Activated naive CD8-positive, alpha-beta T cell treated with anti-CD3 and anti-CD28 coated beads, Interleukin-2, amount 10 ng/mL, durations not matched to agents 7 days and 5 days (primary cell): ENCODE measurements at places on chromosomes 7 and 10. TPM values are rescaled to one million over a fixed set of nuclear protein-coding genes. Genes with fewer than 3 reads are reported as not detected.

- no peak overlapping the region for H3K27ac ChIP-seq
- H3K27me3 ChIP-seq, result no peaks in the 10 kb centered on the region
- no peak overlapping the region for H3K4me3 ChIP-seq
- H3K36me3 ChIP-seq, result peaks cover 8% of the 10 kb centered on the region
- H3K4me1 ChIP-seq, result peaks cover 10% of the 10 kb centered on the region
Measured at GRCh38 chr10:132417257-132417910, 20.4 kb downstream of the PWWP2B start.

Gene ZNF467
- total RNA-seq, result 0.83 TPM

DNA sequence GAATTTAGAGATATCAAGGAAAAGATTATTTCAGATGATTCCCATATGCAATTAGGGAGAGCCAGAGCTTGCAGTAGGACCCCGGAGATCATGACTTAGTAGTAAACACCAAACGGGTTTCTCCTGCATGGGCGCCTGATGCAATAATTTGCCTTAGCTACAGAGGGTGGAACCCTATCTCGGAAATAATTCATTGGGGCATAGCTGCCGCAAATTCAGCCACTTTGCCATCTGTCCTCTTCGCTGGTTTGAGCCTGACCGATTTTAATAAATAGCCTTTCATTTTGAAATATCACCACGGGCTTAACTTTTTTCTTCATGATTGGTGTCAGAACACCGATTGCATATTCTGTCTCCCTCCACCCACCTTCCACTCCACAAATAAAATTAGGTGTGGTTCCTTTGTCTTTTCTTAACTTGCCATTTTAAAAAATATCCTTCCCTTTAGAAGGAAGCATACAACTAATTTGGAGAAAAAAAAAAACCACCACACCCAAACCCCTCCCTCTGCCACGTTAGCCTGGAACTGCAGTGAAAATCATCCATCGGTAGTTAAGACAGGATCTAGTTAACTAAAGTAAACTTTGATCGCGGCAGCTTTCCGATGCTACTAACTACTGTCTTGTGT lies 1.4 kb downstream of the GARS1 start:
- H3K27ac ChIP-seq, result peak overlapping the region; percentile 100
- H3K27me3 ChIP-seq, result no peaks in the 10 kb centered on the region
- H3K4me3 ChIP-seq, result peak overlapping the region; percentile 100
- no peak for DNase-seq
- H3K4me1 ChIP-seq, result peaks cover 31% of the 10 kb centered on the region
- peaks cover 28% of the 10 kb centered on the region for H3K36me3 ChIP-seq

DNA sequence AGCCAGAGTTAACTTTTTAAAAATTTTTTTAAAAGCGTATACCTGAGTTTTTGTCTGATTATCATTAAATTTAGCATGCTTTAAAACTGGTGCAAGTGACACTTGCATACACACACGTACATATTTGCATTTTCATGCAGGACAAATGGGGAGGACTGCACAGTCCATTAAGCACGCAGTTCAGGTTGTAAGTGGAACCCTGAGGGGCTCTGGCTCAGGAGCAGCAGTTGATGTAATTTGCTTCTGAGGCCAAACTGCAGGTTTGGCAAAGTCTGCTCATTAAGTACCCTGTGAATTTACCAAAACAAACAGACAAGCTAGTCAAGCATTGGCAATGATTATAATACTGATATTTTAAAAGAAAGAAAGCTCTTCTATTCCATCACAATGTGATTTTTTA lies 215.8 kb upstream of the PFKP start:
- H3K36me3 ChIP-seq, result no peaks in the 10 kb centered on the region
- no peaks in the 10 kb centered on the region for H3K4me1 ChIP-seq
- H3K27ac ChIP-seq, result no peak overlapping the region

- no peaks in the 10 kb centered on the region for H3K4me1 ChIP-seq
- peaks cover 15% of the 10 kb centered on the region for H3K27me3 ChIP-seq
- DNase-seq, result no peak
- H3K36me3 ChIP-seq, result no peaks in the 10 kb centered on the region
Measured at GRCh38 chr7:27109466-27110185, 7.1 kb upstream of the HOXA2 start.

Gene TFEC
- total RNA-seq, result 1.1 TPM

DNA sequence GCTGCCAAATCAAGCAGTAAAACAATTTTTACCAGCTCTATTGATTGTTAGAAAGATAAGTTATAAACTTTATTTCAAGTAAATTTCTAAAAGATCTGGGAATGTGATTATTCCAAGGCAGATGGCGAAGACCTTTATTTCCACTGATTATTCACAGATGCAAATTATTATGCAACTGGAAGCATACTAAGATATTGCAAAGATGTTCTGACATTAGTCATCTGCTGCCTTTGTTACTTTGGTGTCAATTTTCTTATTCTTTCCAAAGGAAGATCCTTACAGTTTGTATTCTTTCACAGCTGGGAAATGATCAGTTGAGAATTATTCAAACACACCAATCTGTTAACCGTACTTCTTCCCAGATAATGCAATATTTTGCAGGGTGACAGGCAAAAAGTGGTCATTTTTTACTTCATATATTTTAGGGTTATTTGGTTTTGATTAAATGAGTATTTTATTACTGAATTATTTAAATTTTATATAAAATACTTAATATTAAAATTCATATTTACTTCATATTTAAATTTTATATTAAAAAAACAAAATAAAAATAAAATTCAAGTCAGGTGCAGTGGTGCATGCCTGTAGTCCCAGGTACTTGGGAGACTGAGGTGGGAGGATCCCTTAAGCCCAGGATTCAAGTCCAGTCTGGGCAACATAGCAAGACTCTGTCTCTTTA lies 171.3 kb downstream of the FZD1 start:
- no peak overlapping the region for H3K4me3 ChIP-seq
- H3K36me3 ChIP-seq, result no peaks in the 10 kb centered on the region
- DNase-seq, result no peak
- no peaks in the 10 kb centered on the region for H3K27me3 ChIP-seq
- H3K27ac ChIP-seq, result no peak overlapping the region

Gene GPR15LG
- not detected for total RNA-seq

GRCh38 chr10:98309366-98310355 lies 41.7 kb upstream of the LOXL4 start:
- DNase-seq, result peak; percentile 38
- H3K4me1 ChIP-seq, result no peaks in the 10 kb centered on the region
- H3K36me3 ChIP-seq, result no peaks in the 10 kb centered on the region
- no peak overlapping the region for H3K4me3 ChIP-seq
- H3K27ac ChIP-seq, result no peak overlapping the region
- H3K27me3 ChIP-seq, result peaks cover 30% of the 10 kb centered on the region

GRCh38 chr10:6748981-6749635 lies 169.0 kb upstream of the PRKCQ start:
- no peaks in the 10 kb centered on the region for H3K36me3 ChIP-seq
- H3K4me1 ChIP-seq, result no peaks in the 10 kb centered on the region
- H3K27ac ChIP-seq, result no peak overlapping the region
- DNase-seq, result no peak
- no peak overlapping the region for H3K4me3 ChIP-seq
- peaks cover 17% of the 10 kb centered on the region for H3K27me3 ChIP-seq

DNA sequence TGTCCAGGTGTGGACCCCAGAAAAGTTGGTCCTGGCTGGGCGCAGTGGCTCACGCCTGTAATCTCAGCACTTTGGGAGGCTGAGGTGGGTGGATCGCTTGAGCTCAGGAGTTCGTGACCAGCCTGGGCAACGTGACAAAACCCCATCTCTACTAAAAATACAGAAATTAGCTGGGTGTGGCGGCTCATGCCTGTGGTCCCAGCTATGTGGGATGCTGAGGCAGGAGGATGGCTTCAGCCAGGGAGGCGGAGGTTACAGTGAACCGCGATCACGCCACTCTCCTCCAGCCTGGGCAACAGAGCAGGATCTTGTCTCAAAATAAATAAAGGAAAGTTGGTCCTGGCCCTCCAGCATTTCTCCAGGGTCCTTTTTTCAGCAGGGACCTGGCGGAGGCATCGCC lies 1.4 kb downstream of the NUDT1 start:
- H3K27ac ChIP-seq, result no peak overlapping the region
- peaks cover 28% of the 10 kb centered on the region for H3K4me1 ChIP-seq
- DNase-seq, result no peak
- peak overlapping the region; percentile 99 for H3K4me3 ChIP-seq
- peaks cover 19% of the 10 kb centered on the region for H3K36me3 ChIP-seq

Gene WDFY4
- 1.5 TPM for total RNA-seq

GRCh38 chr7:68394131-68394530 lies 1204.1 kb upstream of the AUTS2 start:
- no peak overlapping the region for H3K4me3 ChIP-seq
- H3K27ac ChIP-seq, result no peak overlapping the region
- H3K36me3 ChIP-seq, result no peaks in the 10 kb centered on the region
- H3K4me1 ChIP-seq, result no peaks in the 10 kb centered on the region
- H3K27me3 ChIP-seq, result no peaks in the 10 kb centered on the region

GRCh38 chr10:16195894-16196293 lies 240.9 kb upstream of the PTER start:
- peaks cover 7% of the 10 kb centered on the region for H3K36me3 ChIP-seq
- H3K4me3 ChIP-seq, result no peak overlapping the region
- H3K27me3 ChIP-seq, result peaks cover 5% of the 10 kb centered on the region

DNA sequence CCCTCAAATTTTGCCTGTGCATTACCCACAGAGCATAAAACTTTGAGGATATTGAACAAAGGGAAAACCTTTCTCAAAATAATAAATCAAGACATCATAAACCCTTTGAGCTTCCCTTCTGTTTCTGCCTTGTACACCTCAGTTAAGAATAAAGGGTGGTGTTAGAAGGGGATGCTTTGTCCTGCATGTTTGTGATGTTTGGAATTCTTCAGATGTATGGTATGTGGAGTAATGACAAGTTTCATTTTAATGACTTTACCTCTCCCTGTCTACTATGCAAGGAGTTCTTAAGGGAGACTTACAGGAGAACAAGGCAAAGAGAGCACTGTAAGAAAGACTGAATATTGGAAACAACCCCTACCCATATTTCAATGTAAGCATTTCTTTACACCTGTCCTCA lies 99.2 kb downstream of the HECW1 start:
- peaks cover 7% of the 10 kb centered on the region for H3K27me3 ChIP-seq
- DNase-seq, result no peak
- no peak overlapping the region for H3K4me3 ChIP-seq
- no peaks in the 10 kb centered on the region for H3K36me3 ChIP-seq
- H3K4me1 ChIP-seq, result no peaks in the 10 kb centered on the region
- H3K27ac ChIP-seq, result no peak overlapping the region

DNA sequence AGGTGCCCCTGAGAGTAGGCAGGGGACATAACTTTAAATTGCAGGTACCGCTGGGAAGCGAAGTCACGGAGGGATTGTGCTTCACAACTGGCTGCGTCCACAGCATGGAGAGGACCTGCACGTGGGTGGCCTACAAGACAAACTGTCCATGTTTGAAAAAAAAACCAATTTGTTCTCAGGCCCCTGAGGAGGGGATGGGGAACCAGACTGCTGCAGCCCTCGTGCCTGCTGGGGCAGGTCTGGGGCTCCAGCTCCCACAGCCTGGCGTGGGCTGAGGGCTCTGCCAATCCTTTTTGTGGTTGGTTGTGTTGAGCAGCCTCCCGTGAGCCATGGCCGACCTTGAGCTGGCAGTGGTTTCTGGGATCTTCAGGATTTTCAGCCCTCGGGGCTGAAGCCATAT lies 9.7 kb downstream of the SFRP5 start:
- no peak for DNase-seq
- H3K27me3 ChIP-seq, result no peaks in the 10 kb centered on the region
- H3K4me1 ChIP-seq, result peaks cover 6% of the 10 kb centered on the region
- no peak overlapping the region for H3K4me3 ChIP-seq
- H3K36me3 ChIP-seq, result peaks cover 12% of the 10 kb centered on the region

DNA sequence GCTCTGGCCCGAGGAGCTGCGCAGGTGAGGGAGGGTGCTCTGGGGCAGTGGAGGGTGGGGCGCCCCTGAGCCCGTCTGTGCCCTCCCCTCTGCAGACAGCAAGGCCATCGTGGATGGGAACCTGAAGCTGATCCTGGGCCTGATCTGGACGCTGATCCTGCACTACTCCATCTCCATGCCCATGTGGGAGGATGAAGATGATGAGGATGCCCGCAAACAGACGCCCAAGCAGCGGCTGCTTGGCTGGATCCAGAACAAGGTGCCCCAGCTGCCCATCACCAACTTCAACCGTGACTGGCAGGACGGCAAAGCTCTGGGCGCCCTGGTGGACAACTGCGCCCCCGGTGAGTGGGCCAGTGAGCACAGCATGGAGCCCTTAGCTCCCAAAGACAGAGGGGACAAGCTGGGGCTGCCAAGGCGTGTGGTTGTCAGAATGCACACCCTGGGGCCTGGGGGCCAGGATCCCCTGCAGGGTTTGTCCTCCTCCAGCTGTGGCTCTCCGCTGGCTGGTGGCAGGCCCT lies 5.1 kb downstream of the FLNC start:
- no peak overlapping the region for H3K27ac ChIP-seq
- no peak for DNase-seq
- H3K36me3 ChIP-seq, result no peaks in the 10 kb centered on the region
- peaks cover 6% of the 10 kb centered on the region for H3K4me1 ChIP-seq
- H3K27me3 ChIP-seq, result peaks cover 18% of the 10 kb centered on the region

- H3K36me3 ChIP-seq, result no peaks in the 10 kb centered on the region
- H3K4me3 ChIP-seq, result no peak overlapping the region
- no peaks in the 10 kb centered on the region for H3K4me1 ChIP-seq
Measured at GRCh38 chr7:55081068-55081467, 62.3 kb downstream of the EGFR start.

Gene AMPH
- not detected for total RNA-seq

Gene XRCC2
- 10.9 TPM for total RNA-seq

- no peak overlapping the region for H3K4me3 ChIP-seq
- no peaks in the 10 kb centered on the region for H3K27me3 ChIP-seq
- DNase-seq, result no peak
- no peaks in the 10 kb centered on the region for H3K4me1 ChIP-seq
- no peaks in the 10 kb centered on the region for H3K36me3 ChIP-seq
Measured at GRCh38 chr7:68787566-68787965, 810.7 kb upstream of the AUTS2 start.

- H3K4me1 ChIP-seq, result no peaks in the 10 kb centered on the region
- DNase-seq, result no peak
- H3K4me3 ChIP-seq, result no peak overlapping the region
- H3K27me3 ChIP-seq, result no peaks in the 10 kb centered on the region
Measured at GRCh38 chr7:102444961-102445673, 11.7 kb downstream of the ORAI2 start.

GRCh38 chr10:31197886-31198285 lies 121.1 kb upstream of the ZEB1 start:
- H3K27me3 ChIP-seq, result peaks cover 2% of the 10 kb centered on the region
- H3K36me3 ChIP-seq, result no peaks in the 10 kb centered on the region
- no peak overlapping the region for H3K4me3 ChIP-seq
- H3K4me1 ChIP-seq, result no peaks in the 10 kb centered on the region
- no peak for DNase-seq
- H3K27ac ChIP-seq, result no peak overlapping the region

DNA sequence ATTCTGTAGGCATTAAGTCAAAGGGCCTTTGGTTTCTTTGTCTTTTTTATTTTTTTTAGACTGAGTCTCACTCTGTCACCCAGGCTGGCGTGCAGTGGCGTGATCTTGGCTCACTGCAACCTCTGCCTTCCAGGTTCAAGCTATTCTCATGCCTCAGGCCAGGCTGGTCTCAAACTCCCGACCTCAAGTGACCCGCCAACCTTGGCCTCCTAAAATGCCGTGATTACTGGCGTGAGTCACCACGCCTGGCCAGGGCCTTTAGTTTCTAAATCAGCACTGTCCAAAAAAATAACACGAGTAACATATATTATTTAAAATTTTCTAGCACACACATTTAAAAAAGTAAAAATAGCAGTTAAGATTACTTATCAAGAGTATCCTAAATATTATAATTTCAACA lies 11.1 kb upstream of the ACSL5 start:
- no peak overlapping the region for H3K4me3 ChIP-seq
- no peak overlapping the region for H3K27ac ChIP-seq
- H3K36me3 ChIP-seq, result no peaks in the 10 kb centered on the region
- peaks cover 5% of the 10 kb centered on the region for H3K27me3 ChIP-seq
